ENCODE measurements at places on chromosomes 5 and 9.

DNA sequence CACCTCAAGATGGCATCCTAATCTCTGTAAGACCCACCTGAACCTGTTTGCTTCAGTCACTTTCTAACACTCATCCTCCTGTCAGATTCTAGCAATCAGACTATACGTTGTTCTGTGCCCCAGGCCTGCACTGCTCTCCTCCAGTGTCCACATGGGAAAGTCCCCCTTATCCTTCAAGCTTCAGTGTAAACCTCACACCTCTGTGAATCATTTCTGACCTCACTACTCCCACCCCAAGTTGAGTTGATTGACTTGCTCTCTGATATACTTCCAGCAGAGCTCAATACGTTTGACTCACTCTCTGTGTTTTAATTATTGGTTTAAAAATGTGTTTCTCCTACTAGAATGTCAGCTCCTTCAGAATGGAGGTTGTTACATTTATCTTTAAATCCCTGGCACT lies 240.2 kb downstream of the FBXL17 start:
- no peak for DNase-seq

DNA sequence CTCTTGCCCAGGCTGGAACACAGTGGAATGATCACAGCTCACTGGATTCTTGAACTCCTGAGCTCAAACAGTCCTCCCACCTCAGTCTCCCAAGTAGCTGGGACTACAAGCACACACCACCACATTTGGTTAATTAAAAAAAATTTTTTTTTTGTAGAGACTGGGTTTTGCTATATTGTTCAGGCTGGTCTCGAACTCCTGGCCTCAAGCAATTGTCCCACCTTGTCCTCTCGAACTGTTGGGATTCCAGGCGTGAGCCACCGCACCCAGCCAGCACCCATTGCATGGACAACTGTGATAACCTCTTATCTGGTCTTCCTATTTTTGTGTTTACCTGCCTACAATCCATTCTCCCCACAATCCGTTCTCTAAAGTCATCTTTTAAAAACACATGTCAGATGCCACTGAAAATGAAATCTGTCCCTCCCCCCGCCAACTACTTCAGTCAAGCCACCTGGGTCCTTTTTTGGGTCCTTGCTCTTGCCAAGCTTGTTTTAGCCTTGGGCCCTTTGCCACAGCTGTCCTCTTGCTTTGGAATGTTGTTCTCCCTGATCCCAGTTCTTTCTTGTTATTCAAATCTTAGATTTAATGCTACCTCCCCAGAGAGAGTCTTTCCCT lies 250.5 kb downstream of the PIK3R1 start:
- DNase-seq = no peak

- DNase-seq = no peak
These were observed 3.2 kb upstream of the PJA2 start for GRCh38 chr5:109412981-109413402.

DNA sequence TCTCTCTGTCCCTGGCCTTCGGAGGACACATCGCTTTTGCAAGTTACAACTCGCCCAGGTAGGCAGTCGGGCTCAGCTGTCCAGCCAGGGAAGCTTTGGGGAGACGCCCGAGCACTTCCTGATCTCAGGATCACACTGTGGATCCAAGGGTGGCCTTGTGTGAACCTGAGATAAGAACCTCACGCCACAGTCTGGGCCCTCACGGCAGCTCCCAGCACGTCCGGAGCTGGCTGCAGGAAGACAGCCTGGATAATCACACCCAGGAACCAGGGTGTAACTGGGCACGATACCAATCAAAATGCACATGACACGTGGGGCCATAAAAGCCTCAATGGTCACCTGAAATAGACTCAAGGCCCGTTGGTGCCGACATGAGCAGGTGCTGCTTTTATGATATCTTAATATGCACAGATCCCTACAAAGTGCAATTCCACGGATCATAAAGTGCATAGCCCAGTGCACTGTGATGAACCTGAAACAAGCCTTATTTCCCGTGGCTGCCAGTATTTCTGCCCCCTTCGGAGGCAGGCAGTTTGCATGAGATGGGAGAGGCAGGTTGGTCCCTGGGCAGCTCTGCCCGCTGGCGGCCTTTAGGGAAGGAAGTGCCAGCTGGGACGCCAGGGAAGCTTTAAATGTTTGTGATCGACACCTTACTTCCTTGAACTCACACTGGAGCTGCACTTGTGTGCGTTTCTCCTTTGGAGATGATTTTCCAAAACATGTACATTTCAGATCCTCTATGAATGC lies 14.5 kb downstream of the SLC6A18 start:
- no peak for DNase-seq

DNA sequence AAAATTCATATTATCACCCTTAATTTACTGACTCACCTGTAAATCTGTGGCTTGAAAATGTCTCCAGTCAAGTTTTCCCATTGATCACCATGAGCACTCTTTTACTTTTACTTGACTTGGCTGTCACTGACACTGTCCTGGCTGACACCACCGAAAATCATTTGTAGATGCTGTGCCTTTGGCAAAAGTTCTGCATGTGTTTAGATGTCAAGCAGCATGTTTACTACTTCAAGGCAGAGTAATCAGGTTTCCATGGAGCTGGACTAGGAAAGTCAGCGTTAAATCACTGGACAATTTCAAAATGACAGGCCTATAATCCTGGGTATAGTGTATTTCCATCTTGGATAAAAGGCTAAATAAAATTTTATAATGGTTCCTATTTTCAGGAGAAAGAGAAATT lies 1530.6 kb upstream of the CDH6 start:
- no peak for DNase-seq

- no peak for DNase-seq
These were observed 148.8 kb downstream of the RAB3C start for GRCh38 chr5:58731641-58732040.

DNA sequence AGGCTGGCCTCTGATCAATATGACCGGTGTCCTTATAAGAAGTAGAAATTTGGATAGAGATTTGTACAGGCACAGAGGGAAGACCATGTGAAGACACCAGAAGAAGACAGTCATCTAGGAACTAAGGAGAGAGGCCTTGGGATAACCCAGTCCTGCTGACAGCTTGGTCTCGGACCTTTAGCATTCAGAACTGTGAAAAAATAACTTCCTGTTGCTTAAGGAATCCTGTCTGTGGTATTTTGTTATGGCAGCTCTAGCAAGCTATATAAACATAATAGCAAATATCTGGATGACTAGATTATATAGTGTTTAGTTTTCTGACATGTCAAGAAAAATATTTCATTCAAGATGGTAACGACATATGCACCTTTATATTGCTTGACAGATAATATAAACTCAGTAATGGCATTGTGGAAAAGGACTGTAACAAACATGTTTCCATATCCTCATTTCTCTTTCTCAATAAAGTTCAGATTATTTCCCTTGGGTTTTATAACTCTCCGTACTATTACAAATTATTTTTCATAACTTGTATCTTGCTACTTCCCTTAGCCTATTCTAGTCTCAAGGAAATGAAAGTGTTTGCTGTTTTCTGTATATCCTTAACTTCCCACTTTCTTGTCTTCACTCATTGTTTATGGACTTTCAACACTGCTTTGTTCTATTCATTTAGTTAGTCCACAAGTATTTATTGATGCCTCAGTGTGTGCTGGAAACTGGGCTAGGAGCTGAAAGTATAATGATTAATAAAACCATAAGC lies 62.4 kb downstream of the KIAA1958 start:
- no peak for DNase-seq

- no peak for DNase-seq
These were observed at the start of gene SV2C for GRCh38 chr5:76082772-76083554. Gene SV2C (plus strand): TSS chr5:76083383. CDS start chr5:76131751, 48,368 bp downstream.

DNA sequence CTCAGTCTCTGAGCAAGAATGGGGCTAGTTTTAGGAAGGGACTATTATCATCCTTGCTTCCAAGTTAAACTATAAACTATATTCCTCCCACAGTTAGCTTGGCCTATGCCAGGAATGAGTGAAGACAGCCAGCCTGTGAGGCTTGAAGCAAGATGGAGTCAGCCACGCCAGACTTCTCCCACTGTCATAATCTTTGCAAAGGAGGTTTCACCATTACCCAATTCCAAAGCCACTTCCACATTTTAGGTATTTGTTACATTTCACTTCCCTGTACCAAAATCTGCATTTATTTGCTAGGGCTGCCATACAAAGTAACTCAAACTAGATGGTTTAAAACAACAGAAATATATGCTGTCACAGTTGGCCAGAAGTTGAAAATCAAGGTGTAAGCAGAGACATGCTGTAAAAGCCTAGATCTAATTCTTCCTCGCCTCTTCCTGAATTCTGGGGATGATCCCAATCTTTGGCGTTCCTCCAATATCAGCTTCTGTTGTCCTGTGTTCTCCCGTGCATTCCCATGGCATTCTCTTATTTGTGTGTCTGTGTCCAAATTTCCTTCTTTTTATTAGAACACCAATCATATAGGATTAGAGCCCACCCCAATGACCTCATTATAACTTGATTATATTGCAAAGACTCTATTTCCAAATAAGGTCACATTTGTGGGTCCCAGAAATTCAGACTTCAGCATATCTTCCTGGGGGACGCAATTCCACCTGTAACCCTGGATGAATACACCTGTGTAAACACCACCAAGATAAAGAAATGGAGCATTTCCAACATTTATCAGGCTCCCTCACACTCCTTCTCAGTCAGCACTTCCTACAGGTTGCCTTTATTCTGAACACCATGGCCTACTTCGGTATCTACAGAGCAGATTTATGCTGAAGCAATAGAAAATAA lies 126.8 kb downstream of the GCNT1 start:
- DNase-seq = no peak

DNA sequence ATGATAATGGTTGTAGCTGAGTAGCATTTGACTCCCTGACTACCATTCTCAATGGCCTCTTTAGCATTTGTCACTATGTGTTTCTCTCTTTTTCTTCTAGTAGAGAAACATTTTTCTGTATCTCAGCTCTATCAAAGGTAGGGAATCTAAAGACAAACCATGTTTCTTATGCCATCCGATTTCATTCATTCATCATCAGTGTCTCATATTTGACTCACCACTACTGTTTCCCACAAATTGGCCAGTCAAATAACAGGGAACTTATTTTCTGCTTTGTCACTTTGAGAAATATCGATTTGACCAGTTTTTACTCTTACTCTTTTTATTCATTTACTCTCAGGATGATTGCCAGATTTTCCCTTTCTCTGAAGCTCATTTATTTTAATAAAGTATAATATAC lies 282.3 kb downstream of the TMEM167A start:
- no peak for DNase-seq

DNA sequence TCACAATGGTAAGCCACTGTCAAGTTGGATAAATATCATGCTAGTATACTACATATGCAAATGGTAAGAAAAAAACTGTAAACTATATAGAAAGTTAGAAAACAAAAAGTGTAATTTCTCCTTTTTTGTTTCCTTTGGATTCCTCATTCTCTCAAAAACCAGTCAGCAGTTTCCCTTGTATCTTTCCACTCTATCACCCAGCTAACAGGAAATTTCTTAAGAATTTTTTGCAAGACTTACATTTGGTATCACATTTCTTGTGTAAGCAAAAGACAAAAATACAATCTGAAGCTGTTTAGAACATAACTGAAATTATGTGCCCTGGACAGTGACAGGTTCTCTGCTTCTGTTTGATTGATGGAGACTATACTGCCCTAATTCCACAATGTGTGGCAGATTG lies 25.2 kb upstream of the MSH3 start:
- no peak for DNase-seq

DNA sequence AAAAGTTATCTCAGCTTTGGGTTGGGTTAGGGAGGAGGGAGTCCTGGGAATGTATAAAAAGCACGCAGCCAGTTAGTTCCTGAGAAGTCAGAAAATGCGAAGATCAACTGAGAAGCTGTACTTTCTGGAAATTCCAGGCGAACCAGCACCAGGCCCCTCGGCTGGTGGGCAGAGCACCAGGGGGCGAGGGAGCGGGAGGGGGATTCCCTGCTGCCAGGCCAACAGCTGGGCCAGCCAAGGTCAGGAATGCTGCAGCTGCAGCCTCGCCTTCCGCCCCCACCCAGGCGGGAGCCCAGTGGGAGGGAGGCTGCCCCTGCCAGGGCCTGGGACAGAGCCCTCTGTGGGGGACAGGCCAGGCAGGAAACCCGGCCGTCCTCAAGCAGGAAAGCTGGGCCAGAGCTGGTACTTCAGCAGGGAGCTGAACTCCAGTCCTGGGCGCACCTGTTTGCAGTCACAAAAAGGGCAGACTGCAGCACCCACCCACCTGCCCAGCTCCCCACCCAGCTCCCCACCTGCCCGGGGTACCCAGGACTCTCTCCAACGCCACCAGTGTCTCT lies 35.5 kb downstream of the VAV2 start:
- DNase-seq = no peak

DNA sequence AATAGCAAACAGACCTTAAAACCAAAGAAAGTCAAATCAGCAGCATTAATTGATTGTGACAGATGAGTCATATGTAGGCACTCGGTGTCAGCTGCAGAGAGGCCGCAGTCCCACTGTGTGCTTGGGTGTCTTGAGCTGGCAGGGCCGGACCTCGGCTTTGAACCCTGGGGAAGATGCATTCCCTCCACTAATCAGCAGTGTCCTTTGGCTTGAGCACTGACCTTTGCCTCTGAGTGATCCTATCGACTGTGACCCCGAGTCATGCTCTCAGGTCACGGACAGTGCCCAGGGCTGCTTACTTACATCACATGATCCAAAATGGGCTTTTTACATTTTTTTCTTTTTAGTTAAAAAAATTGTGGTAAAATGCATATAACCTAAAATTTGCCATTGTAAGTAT lies 188.7 kb downstream of the GADD45G start:
- DNase-seq = no peak

DNA sequence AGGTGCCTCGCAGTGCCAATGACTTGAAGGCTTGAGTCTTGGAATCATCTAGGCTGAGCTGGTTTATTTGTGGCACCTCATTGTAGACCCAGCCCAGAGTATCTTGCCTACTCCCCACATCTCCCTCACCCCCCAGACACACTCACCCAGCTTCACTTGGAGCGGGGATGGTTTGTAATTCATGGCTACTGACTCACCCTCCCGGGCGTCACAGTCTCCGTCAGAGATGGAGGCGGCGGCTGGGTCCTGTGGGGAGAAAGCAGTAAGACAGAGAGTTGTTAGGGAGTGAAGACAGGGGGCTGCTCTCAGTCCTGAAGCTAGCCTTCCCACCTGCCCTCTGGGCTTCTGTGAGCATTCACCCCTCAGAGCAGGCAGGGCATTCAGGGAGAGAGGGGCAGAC lies 29.0 kb upstream of the MYORG start:
- no peak for DNase-seq

- no peak for DNase-seq
These were observed 8.3 kb upstream of the SLC6A19 start for GRCh38 chr5:1192971-1193590.

- DNase-seq = no peak
These were observed 618.3 kb upstream of the CLINT1 start for GRCh38 chr5:158477214-158477613.

- no peak for DNase-seq
These were observed 1.8 kb upstream of the SH2D3C start for GRCh38 chr9:127780126-127780885.

GRCh38 chr5:135359374-135360165 lies 39.5 kb downstream of the MACROH2A1 start:
- DNase-seq = no peak

DNA sequence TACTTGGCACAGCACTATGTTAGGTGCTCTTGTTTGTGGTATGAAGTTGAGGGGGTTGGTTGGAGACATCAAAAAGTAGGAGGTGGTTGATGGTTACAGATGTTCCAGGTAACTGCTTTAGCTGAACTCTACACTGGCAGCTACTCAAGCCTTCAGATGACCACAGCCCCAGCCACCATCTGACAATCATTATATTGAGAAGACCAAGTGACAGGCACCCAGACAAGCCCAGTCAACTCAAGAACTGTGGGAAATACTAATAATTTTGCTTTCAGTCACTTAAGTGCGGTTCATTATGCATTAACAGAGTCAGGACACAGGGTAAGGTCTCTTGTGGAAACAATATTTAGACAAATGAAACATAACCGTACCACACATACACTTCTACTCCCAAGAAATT lies 38.9 kb upstream of the SLIT3 start:
- no peak for DNase-seq
